ENCODE measurements at places on chromosomes 2 and 18. TPM values are rescaled to one million over a fixed set of nuclear protein-coding genes. Genes with fewer than 3 reads are reported as not detected.

Gene RGPD3
- total RNA-seq = 0.20 TPM

GRCh38 chr18:67875944-67876343, 359.4 kb upstream of the DSEL start:
- DNase-seq = no peak

Gene CIDEA
- total RNA-seq = not detected

Gene MOCOS
- 0.13 TPM for total RNA-seq

- DNase-seq = no peak
Measured at GRCh38 chr2:130829015-130829414, 7.7 kb upstream of the ARHGEF4 start.

Gene SPDYA
- 1.3 TPM for total RNA-seq

Gene RAB12
- 13.7 TPM for total RNA-seq

Gene IL1B
- total RNA-seq = not detected

DNA sequence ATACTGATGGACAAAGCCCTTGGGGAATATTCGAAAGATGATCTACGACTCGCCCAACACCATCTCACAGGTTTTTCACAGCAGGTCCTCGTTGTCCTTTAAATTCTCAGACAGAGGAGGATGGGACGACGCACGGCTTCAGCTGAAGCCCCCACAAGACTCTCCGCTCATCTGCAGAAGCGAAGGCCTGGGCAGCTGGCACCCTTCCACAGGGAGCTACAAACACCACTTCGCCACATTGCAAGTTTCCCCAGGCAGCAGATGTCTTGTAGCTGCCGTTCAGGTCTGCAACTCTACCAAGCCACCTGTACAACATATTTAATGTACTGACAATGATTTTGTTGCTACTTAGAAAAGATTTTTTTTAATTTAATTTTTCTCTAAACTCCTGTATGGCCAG, 642.9 kb downstream of the ZEB2 start:
- DNase-seq = no peak

DNA sequence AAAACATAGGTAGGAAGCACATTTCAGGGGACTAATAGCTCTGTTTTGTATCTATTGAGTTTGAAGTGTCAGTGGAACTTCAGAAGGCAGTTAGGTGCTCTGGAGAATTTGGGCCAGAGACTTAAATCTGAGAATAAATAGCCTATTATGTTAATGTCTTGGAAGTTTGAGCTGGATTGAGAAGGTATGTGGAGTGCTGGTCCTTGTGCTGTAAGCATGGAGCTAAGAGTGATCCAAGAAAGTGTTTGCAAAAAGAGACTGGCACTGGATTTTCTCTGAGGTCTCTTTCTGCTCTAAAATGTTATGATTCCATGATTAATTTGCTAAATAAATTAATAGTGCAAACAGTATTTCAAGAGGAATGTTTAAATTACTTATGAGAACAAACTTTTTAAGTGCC, 63.3 kb downstream of the ICOS start:
- DNase-seq = no peak

- DNase-seq = no peak
Measured at GRCh38 chr18:65792456-65793074, 41.8 kb downstream of the CDH7 start.

Gene FOXI3
- total RNA-seq = not detected

DNA sequence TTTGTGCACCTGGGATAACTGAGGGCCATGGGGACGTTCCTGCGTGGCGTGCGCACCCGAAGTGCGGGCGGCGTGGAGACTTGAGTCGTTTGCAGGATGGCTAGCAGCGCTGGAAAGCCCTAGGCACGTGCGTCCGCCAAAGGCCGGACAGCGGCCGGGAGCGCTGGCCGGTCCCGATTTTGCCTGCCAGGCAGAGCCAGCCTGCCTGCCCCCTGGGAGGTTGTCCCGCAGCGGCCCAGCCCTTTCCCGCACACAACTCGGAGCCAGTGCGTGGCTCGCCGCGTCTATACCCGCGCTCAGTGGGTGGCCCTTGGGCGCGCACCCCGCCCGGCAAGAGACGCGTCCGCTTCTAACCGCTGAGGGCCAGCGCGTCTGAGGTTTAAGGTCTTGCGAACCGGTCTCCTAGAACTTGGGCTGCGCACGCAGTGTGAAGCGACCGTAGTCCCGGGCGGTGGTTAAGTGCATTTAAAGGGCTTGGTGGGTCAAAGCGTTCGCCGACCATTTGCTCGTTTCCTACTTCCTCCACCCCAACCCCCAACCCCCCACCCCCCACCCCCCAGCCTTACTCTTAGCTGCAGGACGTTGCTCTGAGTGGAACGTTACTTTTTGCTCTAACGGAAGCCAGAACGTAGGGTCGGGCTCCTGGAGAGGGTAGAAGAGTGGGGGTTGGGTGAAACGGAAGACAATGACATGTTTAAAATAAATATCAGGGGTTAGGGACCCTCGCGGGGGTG, 627 bp downstream of the CDCA7 start:
- DNase-seq = peak; percentile 69

GRCh38 chr2:39516347-39517101, 79.4 kb upstream of the MAP4K3 start:
- no peak for DNase-seq

DNA sequence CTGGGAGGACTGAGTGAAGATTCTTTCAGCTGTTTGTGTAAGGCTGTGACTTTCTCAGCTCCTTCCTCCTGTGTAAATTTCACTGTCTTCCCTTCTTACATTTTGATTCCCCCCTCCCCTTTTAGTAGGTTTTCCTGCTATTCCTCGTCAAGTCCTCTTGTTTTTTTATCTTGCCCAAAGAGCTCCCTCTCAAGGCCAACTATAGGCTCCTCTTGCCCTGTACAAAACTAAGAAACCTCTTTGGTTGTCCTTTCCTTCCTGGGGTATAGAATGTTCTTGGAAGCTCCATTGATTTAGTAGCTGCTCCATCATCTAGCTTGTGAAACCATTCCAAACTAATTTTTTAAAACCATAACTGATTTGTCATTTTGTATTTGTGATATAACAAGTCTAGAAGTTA, 7.3 kb downstream of the CCDC121 start:
- DNase-seq = no peak

Gene SKOR2
- not detected for total RNA-seq

Gene RIF1
- 65.3 TPM for total RNA-seq

DNA sequence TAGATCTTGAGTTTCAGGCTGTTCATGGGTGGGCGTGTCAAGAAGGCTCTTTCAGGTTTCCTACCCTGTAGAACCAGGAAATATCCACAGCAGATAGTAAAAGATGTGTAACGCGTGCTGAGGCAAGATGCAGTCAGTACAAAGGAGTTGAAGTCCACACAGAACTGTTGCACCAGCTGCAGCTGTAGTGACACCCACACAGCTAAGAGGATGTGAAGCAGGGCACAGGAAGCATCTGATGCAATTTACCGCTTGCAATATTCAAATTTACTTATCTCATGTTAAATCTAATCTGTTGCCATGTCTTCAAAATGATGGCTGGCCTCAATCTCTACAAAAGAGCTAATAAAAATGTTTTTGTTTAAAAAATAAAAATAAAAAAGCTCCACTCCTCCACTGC, 132.8 kb downstream of the ARHGAP15 start:
- DNase-seq = peak; percentile 77

GRCh38 chr2:104444889-104445288, 409.0 kb upstream of the POU3F3 start:
- DNase-seq = no peak

DNA sequence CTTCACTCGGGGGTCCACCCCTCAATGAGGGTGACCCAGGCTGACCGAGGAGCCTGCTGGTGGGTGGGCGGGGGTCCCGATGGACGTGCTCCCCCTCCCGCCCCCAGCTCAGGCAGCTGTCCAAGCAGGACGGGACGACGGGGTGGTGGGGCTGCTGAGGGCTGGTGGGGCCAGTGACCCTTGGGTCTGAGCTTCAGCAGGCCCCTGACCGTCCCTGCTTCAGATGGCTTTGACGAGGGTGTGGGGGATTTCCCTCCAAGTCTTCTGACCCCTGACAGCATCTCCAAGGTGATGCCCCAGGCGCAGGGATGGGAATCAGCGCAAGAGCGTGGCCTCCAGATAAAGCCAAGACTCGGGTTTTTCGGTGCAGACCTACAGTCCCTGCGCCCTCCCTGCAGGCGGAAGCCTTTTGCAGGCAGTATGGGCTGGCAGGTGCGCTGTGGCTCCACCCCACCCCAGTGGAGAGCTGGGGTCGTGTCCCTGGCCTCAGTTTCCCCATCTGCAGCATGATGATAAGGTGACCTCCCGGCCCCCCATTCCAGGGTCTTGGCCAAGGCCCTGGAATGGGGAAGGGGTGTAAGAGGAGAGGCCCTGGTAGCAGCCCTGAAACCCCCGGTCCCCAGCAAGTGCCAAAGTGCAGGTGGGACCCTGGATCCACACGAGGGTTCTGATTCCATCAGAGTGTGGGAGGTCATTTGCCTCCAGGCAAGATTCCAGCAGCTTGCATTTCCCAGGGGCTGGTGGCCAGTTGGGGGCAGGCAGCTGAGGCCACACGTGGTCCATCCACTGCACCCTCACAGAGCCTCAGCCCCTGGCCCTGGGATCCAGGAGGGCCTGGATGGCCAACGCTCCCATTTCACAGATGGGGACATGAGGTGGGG, 8.7 kb downstream of the CROCC2 start:
- no peak for DNase-seq

Gene SLC16A14
- total RNA-seq = 1.5 TPM

Gene RIT2
- not detected for total RNA-seq

- no peak for DNase-seq
Measured at GRCh38 chr2:71101656-71102055, 28.4 kb downstream of the MCEE start.

GRCh38 chr18:50334546-50335152, 40.2 kb upstream of the SKA1 start:
- no peak for DNase-seq

GRCh38 chr2:147937744-147938349, 82.7 kb downstream of the ORC4 start:
- DNase-seq = no peak

DNA sequence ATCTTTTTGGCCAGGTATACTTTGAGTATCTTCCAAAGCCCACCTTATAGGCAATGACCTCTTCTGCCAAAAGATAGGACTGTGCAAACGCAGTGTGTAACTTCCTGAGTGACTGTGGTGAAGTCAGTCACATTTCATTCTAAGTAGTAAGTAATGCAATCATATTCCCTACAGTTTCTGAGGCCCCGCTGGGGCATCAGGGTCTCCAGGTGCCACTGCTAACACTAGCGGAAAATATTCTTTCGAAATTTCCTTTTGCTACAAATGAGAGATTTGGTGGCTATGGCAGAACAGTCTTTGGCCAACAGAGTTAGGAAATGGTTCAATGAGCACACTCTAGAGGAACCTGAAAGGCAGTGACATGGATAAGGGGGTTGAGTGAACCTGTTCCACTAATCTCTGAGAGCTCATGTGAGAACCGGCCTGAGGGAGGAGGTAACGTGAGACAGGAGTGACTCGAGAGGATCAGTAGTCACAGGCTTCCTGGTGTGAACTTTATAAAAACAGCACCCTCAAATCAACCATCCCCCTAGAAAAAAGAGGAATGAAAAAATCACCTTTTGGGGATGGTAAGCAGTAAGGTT, 102.6 kb upstream of the LPIN2 start:
- no peak for DNase-seq

Gene MC4R
- total RNA-seq = not detected

DNA sequence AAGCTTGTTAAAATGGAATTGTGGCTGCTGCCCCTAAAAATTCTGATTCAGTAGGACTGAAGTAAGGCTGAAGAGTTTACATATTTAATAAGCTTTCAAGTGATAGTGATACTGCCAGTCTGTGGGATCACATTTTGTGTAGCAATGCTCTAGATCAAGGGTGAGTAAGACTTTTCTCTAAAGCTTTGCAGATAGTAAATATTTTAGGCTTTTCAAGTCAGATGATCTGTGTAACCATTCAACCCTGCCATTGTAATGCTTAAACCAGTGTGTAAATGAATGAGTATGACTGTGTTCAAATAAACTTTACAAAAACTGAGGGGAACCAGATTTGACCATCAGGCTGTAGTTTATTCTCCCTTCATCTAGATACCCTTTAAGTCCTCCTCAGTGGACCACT, 92.7 kb downstream of the PIK3C3 start:
- DNase-seq = no peak

Gene TMEM247
- not detected for total RNA-seq

- no peak for DNase-seq
Measured at GRCh38 chr2:149224543-149224942, 105.8 kb upstream of the LYPD6 start.

DNA sequence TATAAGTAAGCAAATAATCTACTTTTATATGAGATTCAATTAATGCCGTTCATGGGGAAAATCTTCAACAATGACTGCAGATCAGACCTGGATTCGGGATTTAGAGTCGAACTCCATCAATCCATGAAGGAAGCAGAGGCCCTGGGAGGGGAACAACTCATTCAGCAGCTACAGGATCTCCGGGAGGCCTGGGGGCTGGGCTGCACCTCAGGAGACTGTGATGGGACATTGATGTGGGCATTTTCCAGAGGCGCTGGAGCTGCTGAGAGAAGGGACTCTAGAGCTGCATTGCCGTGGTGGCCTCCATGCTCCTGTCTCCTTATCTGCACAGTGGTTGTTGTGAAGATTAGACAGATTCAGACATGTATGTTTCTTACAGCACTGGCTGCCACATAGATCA, 76.9 kb downstream of the MYT1L start:
- DNase-seq = no peak

- DNase-seq = no peak
Measured at GRCh38 chr18:62939433-62939832, 224.1 kb downstream of the PHLPP1 start.

GRCh38 chr18:73879766-73880165, 267.9 kb downstream of the FBXO15 start:
- no peak for DNase-seq

Gene MYL12B
- total RNA-seq = 243 TPM

GRCh38 chr2:132804051-132804450, 134.0 kb upstream of the LYPD1 start:
- no peak for DNase-seq

DNA sequence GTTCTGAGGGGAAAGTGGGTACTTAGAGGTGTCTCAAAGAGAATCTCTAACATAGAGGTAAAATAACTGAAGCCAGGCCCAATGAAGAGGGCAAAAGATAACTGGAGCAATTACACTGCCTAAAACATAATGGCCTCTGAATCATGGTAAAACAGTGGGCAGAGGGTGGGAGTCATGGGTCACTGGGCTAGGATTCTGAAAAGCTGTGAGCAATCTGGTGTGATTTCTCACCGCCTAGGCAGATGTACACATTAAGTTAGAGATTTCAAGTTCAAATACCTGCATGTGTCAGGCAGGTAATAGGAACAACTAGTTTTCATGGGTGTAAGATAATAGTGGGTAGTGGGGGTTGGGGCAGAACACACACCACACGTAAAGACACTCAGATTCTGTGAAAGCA, 45.6 kb downstream of the INSIG2 start:
- no peak for DNase-seq

DNA sequence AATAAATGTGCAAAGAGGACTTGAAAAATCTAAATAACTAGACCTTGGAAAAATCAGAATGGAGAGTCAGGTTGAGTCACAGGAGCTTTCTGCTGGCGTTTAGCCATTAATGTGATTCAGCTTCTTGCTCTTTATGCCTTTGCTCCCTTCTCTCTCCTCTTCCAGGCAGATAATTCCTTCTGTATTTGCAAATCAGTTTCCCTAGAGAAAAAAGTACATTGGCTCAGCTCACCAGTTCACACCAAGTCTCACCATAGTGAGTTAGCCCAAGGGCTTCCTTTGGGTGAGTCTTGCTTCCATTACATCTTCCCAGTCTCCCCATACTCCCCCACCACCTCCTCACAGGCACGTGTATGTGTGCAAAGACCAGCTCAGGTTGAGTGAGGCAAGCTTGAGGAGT, 73.6 kb downstream of the CYBRD1 start:
- no peak for DNase-seq
